Stimulated activated naive CD4-positive, alpha-beta T cell (primary cell): ENCODE measurements at places on chromosomes 7 and 10.

DNA sequence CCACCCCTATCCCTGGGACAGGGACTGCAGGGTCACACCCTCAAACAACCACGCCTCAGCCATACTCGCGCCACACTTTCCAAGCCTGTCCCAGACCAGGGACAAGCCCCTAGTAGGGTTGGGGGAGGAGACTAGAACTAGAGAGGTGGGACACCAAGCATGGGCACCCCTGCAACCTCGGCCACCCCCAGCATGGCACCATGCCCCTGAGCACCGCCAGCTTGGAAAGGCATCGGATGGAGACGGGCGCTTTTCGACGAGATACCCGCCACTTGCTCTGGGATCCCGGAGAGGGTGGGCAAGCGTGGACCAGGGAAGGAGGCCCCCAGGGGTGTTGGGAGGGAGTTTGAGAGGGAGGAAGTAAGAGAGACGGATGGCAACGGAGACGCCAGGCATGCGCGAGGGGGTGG lies 13.1 kb upstream of the KMT2E start:
- no peak for DNase-seq

- no peak for DNase-seq
Measured at GRCh38 chr7:70237256-70237655, 639.0 kb downstream of the AUTS2 start.

DNA sequence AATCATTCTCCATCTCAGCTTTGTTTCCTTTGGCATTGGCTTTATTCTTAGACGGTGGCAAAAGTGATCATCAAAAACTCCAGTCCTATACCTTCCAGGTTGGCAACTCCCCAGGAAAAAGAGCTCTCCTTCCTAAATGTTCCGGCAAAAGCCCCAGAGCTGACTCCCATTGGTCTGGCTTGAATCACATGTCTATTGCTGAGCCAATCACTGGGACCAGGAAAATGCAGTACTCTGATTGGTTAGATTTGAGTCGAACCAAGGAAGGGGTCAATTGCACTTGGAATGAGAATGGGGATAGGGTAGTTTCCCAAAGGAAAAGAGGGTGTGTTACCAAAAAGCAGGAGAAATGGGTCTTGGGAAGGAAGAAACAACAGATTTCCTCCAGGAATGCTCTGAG lies 22.3 kb downstream of the LEP start:
- DNase-seq, result no peak

GRCh38 chr7:15856311-15856710 lies 169.8 kb upstream of the MEOX2 start:
- no peak for DNase-seq

DNA sequence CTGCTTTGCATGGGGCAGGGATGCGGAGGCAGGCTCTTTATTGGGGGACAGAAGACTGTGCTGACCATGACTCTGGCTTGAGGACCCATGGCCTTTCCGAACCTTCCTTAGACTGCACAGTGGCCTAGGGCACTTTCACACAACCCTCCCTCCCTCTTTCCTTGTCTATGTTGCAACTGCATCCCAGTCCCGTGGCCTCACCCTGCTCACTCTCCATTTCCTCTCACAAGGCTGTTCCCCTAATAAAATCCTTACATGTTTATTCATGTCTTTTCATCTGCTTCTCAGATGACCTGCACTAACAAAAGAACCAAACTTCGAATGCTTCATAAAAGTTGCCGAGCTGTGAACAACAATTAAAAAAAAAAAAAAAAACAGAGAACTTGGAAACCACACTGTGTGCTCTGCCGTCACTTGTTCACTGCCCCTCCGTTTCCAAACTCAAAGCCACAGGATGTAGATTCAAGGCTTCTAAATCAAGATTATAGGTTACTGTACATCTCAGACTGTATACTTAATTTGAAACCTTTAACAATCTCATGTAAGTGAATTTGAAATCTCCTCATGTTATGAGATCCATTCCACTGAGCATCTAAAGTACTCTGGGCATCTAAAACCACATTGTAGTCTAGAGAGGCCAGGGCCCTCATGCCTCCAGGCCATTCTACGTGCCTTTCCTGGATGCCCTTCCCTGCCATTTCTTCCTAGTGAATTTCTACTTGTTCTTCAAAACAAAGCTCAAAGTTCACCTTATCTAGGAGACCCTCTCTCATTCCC lies 265.9 kb downstream of the SNX13 start:
- no peak for DNase-seq

GRCh38 chr7:142355328-142355727 lies 97.5 kb upstream of the PRSS58 start:
- DNase-seq, result no peak

GRCh38 chr7:143002106-143002505 lies 24.8 kb downstream of the OR9A2 start:
- DNase-seq, result no peak

- DNase-seq, result no peak
Measured at GRCh38 chr10:132872658-132873057, 69.7 kb downstream of the CFAP46 start.

DNA sequence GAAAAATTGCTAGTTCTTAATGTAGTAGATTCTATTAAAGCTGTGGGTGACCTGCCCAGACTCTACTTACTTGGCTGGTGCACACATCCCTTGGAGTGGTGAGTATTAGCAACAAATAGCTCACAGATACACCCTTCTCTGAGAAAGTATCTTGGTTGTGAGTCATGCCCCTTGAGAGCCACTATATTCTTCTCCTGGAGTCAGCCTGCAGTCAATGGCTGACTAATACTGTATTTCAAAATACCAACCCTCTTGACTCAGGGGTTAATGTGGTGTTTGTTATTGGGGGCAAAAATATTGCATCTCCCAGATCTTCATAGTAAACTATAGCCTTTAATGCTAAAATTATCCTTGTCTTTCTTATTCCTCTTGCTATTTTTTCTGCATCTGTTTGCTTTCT lies 354.9 kb downstream of the BMPER start:
- no peak for DNase-seq

GRCh38 chr10:31832261-31832660 lies 96.4 kb downstream of the ARHGAP12 start:
- DNase-seq, result no peak

GRCh38 chr10:126638542-126638941 lies 32.0 kb downstream of the C10orf90 start:
- no peak for DNase-seq

DNA sequence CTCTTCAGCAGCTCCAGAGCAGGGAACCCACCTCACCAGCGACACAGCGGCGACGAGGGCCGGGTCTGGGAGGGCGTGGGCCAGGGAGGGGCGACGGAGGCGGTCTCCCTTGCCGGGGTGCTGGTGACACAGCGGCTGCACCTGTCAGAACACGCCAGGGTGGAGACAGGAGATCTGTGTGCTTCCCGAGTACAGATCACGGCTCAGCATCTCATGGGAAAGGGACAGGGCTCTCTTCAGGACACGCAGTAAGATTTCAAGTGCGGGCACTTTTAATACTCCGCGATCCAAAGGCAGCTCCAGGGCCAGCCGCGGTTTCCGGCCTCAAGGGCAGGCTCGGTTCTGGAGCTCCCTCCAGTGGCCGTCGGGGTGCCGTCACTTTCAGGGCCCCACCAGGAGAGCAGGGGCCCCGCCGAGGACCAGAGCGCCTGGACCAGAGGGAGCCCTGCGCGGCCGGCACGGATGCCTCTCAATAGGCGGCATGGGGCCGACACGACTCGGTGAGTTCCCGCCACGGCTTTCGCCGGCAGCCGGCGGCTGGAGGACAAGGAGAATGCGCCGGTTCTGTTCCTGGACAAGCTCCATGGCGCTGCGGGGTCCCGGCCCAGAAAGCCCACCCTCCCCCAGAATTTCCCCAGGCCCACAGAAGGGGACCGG lies 21.4 kb downstream of the GPR146 start:
- DNase-seq, result peak; percentile 83

DNA sequence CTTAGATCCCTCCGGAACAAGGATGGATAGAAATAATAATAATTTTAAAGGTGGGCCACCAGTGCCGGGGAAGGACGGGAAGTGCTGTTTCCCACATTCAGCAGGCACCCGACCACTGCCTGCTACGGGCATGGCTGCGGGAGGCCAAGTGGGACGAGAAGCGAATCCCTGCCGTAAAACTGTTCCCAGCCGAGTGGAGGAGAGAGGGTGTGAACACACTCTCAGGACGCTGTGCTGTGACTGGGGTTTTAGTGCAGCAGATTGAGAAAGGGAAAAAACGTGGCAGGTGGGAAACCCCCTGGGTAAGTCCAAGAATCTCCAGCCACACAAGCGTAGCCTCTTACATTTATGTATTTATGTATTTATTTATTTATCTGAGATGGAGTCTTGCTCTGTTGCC lies 158.8 kb downstream of the DNAJB6 start:
- DNase-seq, result no peak

- DNase-seq, result no peak
Measured at GRCh38 chr7:149292462-149292823, 30.4 kb downstream of the ZNF783 start.

GRCh38 chr7:17099083-17099973 lies 199.1 kb upstream of the AHR start:
- DNase-seq, result no peak

- DNase-seq, result peak; percentile 58
Measured at GRCh38 chr10:103584216-103585010, 90.9 kb downstream of the NEURL1 start.

- DNase-seq, result no peak
Measured at GRCh38 chr7:24025094-24025493, 258.9 kb upstream of the NPY start.

GRCh38 chr7:128003787-128004186 lies 27.4 kb downstream of the LRRC4 start:
- DNase-seq, result no peak

DNA sequence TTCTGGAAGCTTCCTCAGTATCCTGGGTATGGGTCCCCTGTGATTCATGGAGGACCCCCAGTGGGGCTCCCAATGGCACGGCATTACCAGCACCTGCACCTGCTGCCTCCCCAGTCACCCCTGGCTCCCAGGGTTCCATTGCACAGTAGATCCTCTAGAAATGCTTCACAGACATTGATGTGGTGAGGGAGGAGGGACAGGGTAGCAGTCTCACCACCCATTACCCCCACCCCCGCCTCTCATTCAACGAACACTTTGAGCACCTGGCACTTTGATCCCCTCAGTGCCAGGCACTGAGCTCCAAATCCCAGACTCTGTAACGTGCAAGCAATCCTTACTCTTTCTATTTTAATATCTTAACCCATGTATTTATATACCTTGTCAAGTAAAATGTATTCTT lies 26.8 kb upstream of the PSAP start:
- DNase-seq, result no peak

GRCh38 chr10:30017556-30017955 lies 41.8 kb downstream of the JCAD start:
- DNase-seq, result no peak

DNA sequence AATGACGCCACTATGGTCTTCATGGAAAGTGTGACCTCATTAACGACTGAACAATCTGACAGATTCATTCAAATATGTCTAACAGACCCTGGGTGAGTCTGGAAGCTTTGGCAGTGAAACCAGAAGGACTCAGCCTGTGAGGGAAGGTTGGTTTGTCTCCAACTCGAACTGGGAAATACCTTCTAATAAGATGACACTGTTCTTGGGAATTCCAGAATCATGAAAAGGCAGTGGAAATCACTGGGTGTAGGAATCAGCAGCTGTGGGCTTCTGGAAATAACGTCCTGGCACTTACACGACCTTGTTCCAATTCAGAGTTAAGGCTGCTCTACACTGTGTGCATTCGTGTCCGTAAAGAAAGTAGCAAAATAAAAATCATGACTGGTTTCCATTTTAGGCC lies 75.1 kb downstream of the DGKI start:
- DNase-seq, result no peak

- no peak for DNase-seq
Measured at GRCh38 chr7:36638140-36638539, 86.2 kb downstream of the AOAH start.

GRCh38 chr7:114791771-114792170 lies 130.1 kb upstream of the MDFIC start:
- DNase-seq, result no peak

GRCh38 chr7:131336956-131337355 lies 9.3 kb downstream of the MKLN1 start:
- no peak for DNase-seq

DNA sequence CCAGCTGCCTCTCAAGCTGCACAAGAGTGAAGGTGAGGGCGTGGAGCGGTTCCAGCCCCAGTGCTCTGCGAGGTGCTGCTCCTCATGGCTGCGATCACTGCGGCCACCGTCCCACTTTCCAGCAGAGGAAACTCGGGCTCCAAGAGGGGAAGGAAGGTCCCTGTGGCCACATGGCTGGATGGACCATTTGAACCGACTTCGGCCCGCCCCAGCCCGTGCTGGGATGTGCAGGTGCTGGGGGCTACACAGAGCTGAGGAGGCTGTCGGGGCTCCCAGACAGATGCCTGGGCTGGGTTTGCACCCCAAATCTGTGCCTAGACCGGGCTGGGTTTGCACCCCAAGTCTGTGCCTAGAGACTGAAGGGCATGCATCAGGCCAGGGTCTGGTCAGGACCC lies 186.6 kb downstream of the DNAJB6 start:
- DNase-seq, result no peak

DNA sequence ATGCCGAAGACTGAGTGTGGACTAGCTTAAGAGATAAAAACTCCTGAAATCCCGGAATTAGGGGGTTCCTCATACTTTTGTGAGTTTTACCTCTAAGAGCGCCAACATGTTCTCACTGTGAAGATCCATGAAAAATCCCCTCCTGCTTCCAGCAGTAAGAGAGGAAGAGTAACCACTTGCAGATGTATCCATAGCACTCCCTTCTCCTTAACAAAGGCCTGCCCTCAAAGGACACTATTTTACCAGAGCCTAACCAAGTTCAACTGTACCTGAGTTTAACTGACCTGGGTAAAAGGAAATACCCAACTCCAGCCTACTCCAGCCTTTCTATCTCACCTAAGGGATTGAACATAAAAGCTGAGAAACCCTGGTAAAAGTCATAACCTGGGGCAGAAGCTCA lies 280.9 kb downstream of the POLR1F start:
- no peak for DNase-seq

GRCh38 chr10:59265141-59265540 lies 88.7 kb downstream of the PHYHIPL start:
- no peak for DNase-seq

DNA sequence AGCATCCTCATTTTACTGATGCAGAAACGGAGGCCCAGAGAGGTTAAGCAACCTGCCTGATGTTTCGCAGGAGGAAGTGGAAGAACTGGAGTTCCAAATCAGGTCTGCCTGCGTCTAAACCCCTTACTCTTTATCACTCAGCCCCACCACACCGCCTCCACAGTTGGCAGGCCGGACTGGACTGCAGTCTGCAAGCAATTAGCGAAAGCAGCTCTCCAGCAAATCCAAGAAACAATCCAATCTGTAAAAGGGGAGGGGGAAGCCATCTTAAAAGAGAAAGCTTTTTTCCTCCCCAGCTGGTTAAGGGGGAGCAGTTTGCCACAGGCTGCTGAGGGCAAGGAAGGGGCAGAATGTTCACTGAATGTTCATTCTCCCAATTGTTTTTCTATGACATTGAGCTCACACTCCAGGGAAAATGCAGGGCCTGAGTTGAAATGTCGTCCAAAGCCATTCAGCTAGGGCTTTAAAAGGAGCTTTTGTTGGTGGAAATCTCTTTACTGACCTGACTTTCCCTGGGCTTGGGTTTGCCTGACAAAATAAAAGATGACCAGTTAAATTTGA lies 350.1 kb downstream of the RNLS start:
- DNase-seq, result no peak

- no peak for DNase-seq
Measured at GRCh38 chr10:3676564-3676963, 108.4 kb downstream of the KLF6 start.

GRCh38 chr10:132664407-132664806 lies 121.5 kb downstream of the NKX6-2 start:
- DNase-seq, result no peak

GRCh38 chr10:58575491-58575890 lies 62.8 kb downstream of the BICC1 start:
- no peak for DNase-seq
